ENCODE measurements at places on chromosomes 5 and 9.

DNA sequence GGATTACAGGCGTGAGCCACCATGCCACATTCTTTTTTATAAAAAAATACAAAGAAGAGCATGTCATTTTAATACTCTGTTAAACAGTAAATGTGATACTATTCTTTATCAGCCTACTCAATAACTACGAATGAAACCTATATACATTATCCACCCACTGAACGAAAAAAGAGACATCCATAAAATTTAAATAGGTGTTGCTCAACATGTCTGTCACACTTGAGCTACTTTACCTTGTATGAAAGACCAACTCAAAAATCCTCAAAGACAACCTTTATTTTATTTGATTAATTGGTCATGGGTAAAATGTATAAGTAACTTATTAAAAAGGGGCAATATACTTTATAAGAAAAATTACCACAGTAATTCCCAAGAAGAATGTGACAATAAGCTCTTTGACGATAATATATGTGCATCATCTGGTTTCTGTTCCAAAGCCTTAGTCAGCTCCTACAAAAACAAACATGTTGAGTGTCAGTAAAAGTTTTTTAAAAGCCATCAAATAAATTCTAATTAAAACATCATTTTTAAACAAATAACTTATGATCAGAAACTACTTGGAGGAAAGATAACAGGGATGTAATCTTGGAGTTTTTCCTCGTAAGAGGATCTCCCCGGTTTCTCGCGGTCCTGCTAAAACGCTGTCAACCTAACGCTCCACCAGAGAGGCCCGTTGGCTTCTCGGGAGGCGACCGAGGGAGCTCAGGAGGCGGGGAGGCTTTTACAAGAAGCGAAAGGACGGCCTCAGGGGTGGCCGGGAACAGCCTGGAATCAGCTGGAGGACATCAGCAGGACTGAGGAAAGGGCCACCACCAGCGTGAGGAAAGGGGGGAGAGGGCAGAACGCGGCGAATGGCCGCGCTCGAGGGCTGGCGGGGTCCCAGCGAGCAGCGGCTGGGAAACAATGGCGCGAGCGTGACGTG is 13.5 kb upstream of the ANKRD18B start:
- DNase-seq, result peak; percentile 62

DNA sequence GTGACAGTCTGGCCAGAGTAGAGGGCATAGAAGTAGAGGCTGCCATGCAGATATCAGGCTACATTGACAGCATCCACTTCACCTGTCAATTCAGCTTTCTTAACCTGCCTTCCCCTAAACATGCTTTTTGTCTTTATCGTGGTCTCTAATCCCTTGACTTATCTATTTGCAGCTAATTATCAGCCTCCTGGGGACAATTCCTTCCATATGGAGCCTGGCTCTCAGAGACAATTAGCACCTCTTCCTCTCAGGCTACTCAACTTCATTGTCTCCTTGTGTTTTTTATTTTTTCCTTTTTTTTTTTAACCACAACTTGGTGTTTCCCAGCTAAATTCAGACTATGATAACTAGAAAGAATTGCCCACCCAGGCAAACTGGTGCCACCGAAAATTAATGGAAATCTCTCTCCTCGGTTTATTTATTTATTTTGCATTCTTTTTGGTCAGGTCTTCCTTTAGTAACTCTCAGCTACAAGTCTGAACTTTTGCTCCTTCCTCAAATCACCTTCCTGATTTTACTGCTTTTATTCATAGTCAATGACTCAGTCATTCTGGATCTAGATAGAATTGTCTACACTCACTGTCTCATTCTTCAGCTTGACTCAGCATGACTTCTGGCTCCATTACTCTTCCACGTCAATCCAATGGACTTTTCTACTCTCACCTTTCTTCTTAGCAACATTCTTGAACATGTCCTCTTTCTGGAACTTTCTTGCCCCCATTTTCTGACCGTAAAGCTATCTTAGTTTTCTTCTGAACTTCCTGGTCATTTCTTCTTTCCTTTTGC is 63.0 kb upstream of the BASP1 start:
- DNase-seq, result no peak

- DNase-seq, result no peak
Observed at GRCh38 chr9:110479481-110479880, 100.1 kb downstream of the SVEP1 start.

DNA sequence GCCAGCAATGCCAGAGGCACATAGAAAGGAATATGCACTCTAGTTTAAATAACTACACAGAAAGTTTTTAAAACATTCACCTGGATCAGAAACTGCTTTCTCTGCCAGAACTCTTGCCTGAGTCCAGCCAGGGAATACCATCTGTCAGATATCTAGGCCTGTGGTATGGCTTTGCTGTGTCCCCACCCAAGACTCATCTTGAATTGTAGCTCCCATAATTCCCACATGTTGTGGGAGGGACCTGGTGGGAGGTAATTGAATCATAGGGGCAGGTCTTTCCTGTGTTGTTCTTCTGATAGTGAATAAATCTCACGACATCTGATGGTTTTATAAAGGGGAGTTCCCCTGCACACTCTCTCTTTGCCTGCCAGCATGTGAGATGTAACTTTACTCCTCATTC is 41.5 kb upstream of the KCNV2 start:
- DNase-seq, result no peak

DNA sequence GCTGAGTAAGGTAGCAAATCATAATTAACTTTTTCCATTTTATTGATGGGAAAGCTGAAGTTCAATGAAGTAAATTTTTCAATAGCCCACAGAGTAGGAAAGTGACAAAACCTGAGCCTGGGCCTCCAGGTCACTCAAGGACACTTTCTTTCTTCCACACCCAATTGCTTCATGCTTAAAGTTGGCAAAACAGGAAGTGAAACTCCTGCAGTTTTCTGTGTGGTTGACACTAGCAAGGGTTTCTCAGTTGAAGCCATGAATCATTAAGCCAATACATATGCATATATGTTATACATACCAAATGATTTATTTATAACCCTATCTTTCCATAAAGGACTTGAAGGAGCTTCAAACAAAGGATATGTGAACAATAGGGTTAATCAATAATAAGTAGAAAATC is 13.9 kb downstream of the TLR4 start:
- no peak for DNase-seq

DNA sequence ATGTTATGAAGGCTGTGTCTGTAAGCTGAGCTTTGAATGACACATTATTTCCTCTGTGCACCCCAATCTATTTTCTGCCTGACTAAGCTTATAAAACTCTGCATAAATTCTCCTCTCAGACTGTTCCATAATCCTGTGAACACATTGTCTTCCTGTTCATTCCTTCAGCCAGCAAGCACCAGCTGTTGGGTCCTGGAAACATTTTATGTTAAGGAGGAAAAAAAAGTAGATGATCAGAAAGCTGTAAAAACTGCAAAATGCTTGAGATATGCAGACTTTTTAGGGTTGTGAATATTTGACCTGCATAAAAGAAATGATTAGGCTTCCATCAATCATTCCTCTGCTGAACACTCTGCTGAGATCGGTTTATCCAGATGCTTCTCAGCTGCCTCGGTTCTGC is 1246.0 kb upstream of the DMAC1 start:
- DNase-seq, result no peak

GRCh38 chr9:73863924-73864323 is 633.2 kb upstream of the RORB start:
- no peak for DNase-seq

- DNase-seq, result no peak
Observed at GRCh38 chr5:65866837-65867521, 59.4 kb upstream of the ERBIN start.

DNA sequence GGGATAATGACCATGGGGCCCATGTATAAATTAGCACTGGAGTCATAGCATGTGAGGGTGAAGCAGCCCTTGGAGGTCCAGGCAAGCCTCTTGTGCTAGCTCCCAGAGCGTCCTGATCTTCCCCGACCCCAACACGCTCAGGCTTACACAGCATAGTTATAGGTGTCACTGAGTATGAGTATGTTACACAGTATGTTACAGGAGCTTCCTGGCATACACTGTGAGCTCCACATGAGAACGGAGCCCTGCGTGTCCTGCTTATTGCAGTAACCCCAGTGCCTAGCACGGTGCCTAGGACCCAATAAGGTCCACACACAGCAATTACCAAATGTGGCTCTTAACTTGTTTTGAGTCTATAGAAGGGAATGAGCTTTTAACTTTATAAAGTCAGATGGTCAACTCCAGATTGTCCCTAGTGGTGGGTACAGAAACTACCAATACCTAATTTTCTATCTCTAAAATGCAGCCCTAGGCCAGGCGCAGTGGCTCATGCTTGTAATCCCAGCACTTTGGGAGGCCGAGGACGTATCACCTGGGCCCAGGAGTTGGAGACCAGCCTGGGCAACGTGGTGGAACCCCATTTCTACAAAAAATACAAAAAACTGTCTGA is 64.1 kb downstream of the PLAC8L1 start:
- DNase-seq, result no peak

DNA sequence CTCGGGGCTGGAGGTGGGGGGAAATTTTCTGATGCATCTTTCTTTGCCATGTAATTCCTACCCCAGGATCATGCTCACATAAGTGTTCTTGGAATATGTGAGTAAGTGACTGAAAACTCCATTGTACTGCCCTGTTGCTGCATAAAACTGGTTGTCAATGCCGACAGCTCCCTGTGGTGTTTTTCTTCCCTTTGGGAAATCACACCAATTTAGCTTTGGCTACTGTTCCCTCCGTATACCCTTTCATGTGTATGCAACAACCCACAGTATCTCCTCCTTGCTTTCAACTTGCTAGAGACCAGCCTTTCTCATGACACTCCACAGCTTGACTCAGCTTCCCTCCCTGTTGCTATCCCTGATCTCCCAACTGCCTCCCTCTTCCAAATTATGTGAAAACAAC is 240.6 kb downstream of the TRIM32 start:
- DNase-seq, result no peak

DNA sequence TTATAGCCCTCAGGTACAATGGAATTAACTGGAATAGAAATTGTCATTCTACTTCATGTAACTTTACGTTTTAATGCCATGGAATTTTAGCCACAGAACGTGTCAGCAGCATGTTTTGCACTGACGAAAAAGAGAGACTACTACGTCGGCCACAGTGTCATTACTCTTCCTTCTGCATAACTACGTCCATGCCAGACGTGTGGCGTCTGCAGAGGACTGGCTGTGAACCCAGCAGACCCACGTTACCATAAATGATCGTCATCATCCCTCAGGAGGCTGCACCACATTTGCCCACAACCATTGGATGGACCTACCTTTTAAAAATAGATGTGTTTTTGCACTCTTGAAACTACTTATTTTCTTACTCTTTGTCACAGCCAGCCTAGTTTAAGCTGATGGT is 63.8 kb upstream of the ATG10 start:
- no peak for DNase-seq

DNA sequence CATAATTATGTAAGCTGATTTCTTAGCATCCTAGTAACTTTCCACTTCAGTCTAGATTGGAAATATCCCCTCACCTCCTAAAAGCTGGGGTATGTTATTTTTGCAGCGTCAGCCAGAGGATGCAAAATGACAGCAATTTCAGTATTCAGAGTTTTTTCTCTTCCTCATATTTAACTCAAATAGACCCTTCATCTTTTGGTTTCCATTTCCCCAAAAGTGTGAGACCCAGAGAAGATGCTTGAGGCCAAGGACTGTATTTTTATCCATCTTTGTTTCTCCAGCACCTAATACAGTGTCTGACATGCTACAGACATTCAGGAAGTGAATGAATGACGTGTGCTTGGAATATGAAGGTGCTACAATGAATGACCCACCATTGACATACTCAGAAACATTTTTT is 75.5 kb upstream of the RANBP3L start:
- DNase-seq, result no peak

DNA sequence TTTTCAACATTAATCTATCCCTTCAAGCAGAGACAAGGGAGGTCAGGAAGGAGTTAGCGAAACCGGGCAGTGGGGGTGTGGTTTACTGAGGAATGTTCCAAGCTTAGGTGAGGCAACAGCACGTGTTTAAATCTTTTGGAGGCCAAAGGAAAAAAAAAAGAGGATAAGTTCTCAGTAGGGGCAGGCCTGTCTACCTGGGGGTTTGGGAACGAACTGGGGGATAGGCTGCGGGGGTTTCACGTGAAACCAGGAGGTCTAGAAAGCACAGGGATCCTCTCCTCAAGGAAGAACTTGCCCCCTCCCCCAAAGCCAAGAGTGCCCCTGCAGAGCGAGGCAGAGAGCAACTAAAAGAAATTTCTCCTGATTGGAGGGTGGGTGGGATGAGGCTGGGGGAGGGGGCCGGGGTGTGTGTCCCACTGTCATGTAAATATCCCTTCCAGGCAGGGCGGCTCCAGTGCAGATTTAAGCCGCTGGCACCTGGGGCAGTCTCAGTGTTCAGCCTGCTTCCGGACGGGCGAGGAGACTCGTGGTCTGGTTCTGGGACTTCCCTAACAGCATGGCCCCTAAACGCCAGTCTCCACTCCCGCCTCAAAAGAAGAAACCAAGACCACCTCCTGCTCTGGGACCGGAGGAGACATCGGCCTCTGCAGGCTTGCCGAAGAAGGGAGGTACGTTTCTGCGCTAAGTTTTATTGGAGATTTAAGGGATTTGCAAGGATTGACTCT is 5.5 kb upstream of the SET start:
- DNase-seq, result peak; percentile 76

DNA sequence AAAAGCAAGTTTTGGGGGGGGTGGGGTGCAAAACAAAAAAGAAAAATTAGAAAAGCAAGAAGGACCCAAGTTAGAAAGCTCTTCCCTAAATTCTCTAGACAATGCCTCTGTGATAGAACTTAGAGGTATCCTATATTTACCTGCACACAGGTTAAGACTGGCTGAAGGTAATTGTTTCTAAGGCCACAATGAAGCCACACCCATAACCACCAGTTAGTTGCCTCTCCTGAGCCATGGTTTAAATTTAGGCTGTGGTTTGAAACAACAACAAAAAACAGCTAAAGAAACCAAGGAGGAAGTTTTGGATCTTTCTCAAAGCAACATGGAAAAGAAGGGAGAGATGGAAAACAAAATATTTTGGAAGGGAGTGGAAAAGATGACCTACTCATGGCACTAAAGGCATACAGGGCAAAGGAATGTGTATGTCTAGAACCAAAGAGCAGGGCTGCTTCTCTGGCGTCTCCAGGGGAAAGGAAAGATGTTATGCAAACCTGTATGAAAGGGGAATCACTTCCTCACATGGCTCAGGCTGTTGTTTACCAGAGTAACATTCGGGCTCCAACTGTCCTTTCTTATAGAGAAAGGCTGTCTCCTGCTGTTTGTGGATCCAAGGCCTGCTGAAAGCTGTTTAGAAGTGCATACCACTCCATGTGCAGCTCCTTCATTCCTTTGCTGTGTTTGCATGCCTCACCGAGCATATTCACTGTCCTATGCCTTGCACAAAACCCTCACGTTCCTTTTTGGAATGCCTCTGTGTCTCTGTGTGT is 408.9 kb upstream of the MPDZ start:
- no peak for DNase-seq

- no peak for DNase-seq
Observed at GRCh38 chr5:147369742-147370374, 135.0 kb downstream of the STK32A start.

GRCh38 chr5:150338546-150338945 is 19.0 kb upstream of the TCOF1 start:
- DNase-seq, result no peak

Measured in fibroblast of gingiva (primary cell).